ENCODE measurements at places on chromosomes 2 and 18. TPM values are rescaled to one million over a fixed set of nuclear protein-coding genes. Genes with fewer than 3 reads are reported as not detected.

DNA sequence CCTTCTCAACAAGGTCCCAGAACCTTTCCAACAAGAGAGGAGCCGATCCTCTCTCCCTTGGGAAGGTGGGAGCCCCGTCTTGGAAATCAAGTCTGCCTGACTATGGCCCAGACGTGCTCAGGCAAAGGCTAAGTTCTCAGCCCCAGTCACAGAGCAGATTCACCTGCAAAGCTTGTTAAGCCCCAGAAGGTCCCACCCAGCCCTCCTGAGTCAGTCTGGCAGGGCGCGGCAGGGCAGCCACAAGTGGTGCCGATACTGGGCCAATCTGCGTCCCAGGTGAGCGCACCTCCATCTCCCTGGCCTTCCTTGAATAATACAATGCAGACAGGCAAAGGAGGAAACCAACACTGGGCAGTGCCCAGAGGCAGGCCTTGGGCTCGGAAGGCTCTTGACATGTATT is 15.0 kb downstream of the CRACDL start:
- DNase-seq: no peak

The IL36G gene
- 2.7 TPM for polyA plus RNA-seq

The APOB gene
- 0.07 TPM for polyA plus RNA-seq

DNA sequence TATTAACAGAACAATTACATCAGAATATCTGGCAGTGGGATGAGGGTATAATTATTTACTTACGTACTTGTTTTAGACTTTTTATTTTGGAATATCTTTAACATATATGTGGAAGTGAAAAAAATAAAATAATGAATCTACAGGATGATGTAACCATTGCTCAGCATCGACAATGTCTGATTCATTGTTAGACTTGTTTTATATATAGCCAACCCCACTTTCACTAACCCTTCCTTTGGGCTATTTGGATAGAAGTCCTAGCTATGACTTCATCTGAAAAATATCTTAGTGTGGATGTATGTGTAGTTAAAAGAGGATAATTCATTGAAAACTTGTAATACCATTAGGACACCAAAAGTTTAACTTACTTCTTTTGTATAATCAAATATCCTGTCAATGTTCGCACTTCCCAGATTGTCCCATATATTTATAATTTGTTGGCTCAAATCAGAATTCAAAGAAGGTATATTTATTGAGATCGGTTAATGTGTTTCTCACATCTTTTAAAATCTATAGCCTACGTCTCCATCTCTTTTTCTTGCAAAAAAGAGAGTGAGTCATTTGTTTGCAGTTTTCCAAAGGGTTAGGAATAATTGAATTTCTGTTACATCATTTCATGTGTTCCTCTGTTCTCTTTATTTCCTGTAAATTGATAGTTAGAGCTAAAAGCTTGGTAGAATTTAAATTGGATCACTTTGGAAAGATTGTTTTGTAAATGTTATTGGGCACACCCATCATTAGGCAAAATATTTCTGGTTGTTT is 506.1 kb upstream of the FAM98A start:
- no peak for DNase-seq

The FAM110C gene
- polyA plus RNA-seq: 7.3 TPM

DNA sequence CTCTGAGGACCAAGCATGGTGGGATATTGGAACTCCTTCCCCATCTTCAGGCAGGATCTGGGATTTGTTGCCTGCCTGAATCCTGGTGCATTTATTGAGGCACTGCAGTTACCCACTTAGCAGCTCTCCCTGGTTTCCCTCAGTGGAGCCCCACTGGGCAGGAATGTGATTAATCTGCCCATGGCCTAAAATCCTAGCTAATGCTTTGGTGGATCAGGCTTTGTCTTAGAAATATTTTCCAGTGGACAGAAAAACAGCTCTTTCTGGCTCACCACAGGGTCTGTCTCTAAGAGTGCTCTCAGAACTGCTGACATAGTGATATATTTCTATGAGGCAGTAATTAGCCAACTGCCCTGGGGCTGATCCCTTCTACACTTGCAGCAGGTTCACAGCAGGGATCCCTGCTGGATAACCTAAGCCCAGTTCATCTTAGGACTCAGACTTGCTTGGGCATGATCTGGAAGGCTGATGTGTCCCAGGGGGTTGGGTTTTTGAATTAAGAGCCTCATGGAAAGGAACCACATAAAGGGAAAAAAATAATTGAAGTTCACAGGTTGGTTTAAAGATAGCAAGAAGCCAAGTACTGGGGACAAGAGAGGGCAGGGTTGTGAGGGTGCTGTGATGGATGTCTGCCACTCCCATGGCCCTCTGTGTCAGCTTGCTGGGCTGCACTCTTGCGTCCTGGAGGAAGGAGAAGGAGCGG is 44.3 kb upstream of the ZDBF2 start:
- no peak for DNase-seq

The ASTL gene
- polyA plus RNA-seq: 2.9 TPM

GRCh38 chr2:25078170-25079049 is 36.5 kb downstream of the EFR3B start:
- no peak for DNase-seq

The ANTXR1 gene
- polyA plus RNA-seq: 7.3 TPM

DNA sequence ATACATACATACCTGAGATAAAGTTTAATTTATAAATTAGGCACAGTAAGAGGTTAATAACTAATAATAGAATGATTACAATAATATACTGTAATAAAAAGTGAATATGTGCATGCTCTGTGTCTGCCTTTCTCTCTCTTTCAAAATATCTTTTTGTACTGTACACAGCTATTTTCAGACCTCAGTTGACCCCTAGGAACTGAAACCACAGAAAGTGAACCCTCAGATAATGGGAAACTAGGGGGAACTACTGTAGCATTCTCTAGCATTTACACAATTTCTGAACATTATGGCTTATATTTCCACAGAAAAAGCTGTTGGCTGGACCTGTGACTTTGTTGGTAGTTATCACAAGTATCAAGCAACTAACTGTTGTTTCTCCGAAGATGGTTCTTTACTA is 25.9 kb downstream of the WDR75 start:
- no peak for DNase-seq

DNA sequence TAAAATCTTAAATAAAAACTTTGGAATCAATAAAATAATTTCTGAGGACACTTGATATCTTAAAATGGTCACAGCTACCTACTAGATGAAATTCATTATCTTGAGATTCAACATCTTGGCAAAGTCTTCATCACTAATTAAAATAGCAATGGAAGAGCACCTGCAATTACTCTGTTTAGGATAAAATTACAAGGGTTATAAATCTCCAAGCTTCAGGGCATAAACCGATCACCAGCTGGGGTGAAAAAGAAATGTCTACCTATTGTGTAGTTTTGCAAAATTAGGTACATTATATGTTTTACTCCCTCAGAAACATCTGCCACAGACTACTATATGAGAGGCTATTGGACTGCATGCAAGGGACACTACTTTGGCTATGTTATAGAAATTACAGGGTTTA is 327.1 kb downstream of the CCDC178 start:
- DNase-seq: no peak

GRCh38 chr2:221569871-221570270 is 2.2 kb downstream of the EPHA4 start:
- DNase-seq: no peak

GRCh38 chr2:144500563-144500962 is 19.4 kb downstream of the ZEB2 start:
- no peak for DNase-seq

DNA sequence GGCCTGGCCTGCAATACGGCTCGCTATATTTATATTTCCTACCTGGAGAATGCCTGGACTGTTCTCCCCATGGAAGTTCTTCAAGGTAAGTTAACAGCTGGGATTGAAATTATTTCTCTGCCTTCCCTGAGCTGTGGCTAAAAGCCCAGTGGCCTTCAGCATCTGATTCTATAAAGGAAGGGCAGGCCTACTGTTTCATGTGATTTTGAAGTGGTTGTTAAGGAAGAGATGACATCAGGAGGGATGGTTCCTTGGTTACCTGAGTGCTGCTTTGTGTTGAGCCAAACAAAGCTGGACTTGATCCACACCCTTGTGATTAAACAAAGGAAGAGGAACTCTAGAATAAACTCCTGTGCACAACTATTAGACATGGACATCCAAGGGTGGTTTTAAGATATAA is 61.6 kb downstream of the MFSD6 start:
- no peak for DNase-seq

DNA sequence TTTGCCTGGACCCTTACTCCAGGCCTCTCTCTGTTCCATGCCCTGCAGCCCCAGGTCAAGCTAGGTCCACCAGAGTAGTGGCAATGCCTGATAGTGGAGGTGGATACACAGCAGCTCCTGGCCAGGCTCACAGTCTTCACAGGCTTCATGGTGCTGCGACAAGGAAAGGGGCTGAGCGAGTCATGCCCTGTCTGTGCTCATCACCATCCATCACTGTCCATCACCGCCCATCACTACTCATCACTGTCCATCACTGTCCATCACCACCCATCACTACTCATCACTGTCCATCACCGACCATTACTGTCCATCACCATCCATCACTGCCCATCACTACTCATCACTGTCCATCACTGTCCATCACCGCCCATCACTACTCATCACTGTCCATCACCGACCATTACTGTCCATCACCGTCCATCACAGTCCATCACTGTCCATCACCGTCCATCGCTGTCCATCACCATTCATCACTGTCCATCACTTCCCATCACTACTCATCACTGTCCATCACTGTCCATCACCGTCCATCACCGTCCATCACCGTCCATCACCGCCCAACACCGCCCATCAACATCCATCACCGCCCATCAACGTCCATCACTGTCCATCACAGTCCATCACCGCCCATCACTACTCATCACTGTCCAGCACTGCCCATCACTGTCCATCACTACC is 57.1 kb upstream of the OTOS start:
- DNase-seq: no peak

DNA sequence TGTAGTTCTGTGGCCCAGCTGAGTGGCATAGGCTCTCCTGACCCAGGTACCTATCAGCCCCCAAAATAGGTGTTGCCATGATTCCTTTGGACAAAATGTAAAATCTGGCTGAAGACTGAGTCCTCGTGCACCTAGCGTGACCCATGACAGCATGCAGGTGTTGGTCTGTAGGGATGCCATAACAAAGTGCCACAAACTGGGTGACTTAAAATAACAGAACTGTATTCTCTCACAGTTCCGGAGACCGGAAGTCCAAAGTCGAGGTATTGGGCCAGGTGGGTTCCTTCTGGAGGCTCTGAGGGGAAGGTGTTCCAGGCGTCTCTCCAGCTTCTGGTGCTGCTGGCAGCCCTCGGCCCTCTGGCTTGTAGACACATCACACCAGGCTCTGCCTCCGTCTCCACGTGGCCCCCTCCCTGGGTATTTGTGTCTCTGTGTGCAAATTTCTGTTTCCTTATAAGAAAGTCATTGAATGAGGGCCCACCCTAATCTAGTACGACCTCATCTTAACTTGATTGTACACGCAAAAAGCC is 34.5 kb downstream of the LRRFIP1 start:
- no peak for DNase-seq

GRCh38 chr2:33525666-33526065 is 49.2 kb downstream of the RASGRP3 start:
- no peak for DNase-seq

DNA sequence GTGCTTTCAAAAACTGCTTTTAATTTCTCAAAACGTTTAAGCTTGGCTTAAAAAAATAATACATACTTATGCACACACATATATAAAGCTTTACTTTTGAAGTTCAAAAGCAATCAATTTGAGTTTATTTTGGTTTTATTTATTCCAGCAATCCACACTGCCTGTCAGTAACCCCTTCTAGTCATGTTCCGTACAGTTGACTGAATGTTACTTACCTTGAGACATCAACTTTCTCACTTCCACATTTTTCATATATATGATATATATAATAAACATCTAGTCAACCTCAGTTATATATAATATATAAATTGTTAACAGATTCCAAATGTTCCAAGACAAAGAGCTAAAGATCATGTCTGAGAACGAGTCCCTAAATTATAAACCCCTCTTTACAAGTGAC is 1137.3 kb upstream of the ZEB2 start:
- DNase-seq: no peak

The CCDC74A gene
- 35.1 TPM for polyA plus RNA-seq

GRCh38 chr2:234761910-234762309 is 189.9 kb upstream of the SH3BP4 start:
- DNase-seq: no peak

DNA sequence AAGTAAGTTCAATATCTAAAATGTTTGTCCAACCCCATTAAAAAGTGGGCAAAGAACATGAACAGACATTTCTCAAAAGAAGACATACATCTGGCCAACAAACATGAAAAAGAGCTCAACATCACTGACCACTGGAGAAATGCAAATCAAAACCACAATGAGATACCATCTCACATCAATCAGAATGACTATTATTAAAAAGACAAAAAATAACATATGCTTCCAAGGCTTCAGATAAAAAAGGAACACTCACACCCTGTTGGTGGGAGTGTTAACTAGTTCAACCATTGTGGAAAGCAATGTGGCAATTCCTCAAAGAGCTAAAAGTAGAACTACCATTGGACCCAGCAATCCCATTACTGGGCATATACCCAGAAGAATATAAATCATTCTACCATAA is 931.1 kb downstream of the LRP1B start:
- no peak for DNase-seq

The DNAH7 gene
- 0.62 TPM for polyA plus RNA-seq

GRCh38 chr2:146370826-146371225 is 1474.0 kb upstream of the ACVR2A start:
- DNase-seq: no peak

All from thymus (tissue), 14 donors.